ENCODE measurements at places on chromosomes 6 and 20.

DNA sequence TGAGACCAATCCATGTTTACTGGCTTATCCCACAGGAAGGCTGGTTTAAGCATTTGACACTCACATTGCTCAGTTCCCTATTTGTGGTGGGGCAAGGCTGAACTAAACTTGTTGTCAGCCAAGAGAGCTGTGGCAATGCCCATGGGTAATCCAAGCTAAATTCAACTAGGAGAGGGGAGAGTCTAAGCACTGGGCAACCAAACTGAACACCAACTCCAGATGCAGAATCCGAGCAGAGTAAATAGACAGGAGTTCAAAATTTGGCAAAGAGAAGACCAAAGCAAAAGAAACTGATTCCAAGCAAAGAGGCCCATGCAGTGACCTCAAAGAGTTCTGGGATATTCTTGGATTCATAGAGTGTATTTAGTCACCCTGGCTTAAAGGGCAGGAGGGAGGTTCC lies 106.5 kb upstream of the NT5E start:
- DNase-seq = no peak

DNA sequence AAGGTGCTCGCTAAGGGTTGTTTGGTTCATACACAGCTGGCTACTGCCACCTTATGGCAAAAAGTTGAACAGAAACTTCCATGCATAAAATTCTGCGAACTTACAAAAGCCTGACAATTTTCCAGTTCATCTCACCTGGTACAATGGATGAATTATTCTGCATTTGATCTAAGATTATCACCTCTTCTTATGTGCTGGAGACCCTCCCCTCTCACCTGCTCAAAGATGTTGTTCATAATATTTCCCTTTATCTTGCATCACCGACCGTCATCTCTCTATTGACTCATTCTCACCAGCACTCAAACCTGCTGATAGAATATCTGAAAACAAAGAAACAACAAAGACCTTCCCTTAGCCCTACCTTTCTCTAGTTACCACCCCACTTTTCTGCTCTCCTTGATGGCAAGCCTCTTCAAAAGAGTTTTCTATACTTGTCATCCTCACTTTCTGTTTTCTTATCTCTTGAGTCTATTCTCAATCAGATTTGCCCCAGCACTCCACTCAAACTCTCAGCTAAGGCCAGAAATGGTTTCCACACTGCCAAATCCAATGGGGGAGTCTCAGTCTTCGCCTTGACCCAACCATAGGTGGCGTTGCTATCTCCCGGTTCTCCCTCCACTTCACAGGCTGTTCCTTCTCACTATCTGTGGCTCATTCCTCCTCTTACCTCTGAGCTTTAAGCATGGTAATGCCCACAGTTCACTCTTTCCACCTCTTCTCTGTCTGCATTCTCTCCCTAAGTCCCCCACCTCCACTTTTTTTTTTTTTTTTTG lies 25.8 kb downstream of the SNRNP48 start:
- DNase-seq = no peak

GRCh38 chr6:38040254-38040653 lies 220.7 kb downstream of the ZFAND3 start:
- DNase-seq = no peak

DNA sequence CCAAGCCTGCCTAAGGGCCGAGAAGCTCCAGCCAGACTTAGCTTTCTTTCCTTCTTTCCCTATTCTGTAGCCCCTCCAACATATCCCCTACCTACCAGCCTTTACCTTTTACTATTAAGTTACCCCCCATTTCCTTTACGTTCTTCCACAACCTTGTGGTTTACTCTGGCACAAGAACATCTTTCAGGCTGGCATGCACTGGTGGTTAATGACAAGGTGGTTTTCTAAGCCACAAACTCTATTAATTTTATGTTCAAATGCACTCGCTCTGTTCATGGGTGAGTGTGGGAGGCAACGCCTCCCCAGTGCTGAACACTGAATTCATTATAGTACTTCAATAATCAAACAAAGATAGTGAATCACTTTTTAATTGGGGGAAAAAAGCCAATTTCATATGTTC lies 64.4 kb downstream of the TRERF1 start:
- DNase-seq = no peak

DNA sequence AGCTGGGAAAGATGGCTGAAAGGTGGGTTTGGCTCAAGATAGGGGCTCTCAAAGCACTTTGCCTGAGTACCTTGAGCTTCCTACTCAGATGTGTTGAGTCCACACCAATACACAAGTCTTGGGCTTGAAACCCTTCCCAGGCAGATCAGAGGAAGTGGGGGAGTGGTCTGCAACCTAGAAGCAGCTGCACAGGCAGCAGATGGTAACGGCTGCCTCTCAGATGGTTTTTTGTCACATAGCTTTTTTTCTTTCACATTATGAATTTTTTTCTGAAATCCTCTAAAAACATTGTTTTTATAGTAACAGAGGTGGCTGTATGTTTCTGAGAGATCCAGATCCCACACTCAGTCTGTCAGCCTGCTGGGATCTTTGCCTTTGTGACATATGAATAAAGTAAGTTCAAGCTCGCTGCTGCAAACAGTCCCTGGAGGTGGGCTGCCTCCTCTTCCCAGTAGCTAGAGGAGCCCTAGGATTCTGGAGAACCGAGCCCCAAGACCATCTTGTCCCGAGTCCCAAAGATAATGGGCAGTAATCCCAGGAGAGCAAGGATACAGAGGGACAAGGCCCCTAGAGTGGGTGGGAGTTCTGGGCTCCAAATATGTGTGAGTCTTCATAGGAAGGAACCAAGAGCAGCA lies 97.1 kb upstream of the TOP1 start:
- DNase-seq = no peak

DNA sequence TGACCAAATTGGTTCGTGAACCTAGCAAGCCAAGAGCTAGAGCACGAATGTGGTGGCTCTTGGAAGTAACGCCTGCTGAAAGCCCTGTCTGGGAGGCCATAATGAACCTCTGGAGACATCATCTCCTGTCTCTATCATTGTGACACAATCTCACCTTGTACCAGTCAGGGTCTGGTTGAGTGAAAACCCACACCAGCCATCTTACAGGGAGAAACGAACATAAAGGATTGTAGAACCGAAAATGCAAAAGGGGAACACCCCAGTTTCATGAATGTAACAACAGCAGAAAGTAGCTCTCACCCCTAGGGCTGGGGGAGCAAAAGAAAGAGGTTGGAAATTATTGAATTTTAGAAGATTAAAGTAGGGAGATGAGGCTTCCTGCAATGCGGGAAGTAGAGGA lies 50.9 kb upstream of the TAB2 start:
- no peak for DNase-seq

GRCh38 chr6:42697268-42697655 lies 25.1 kb downstream of the PRPH2 start:
- no peak for DNase-seq

GRCh38 chr20:16273812-16274555 lies 299.3 kb downstream of the KIF16B start:
- no peak for DNase-seq

- no peak for DNase-seq
Observed at GRCh38 chr6:45500924-45501816, 123.4 kb upstream of the SUPT3H start.

- DNase-seq = no peak
Observed at GRCh38 chr6:56686429-56686828, 43.7 kb upstream of the DST start.

GRCh38 chr20:11978496-11978895 lies 60.8 kb downstream of the BTBD3 start:
- DNase-seq = no peak

DNA sequence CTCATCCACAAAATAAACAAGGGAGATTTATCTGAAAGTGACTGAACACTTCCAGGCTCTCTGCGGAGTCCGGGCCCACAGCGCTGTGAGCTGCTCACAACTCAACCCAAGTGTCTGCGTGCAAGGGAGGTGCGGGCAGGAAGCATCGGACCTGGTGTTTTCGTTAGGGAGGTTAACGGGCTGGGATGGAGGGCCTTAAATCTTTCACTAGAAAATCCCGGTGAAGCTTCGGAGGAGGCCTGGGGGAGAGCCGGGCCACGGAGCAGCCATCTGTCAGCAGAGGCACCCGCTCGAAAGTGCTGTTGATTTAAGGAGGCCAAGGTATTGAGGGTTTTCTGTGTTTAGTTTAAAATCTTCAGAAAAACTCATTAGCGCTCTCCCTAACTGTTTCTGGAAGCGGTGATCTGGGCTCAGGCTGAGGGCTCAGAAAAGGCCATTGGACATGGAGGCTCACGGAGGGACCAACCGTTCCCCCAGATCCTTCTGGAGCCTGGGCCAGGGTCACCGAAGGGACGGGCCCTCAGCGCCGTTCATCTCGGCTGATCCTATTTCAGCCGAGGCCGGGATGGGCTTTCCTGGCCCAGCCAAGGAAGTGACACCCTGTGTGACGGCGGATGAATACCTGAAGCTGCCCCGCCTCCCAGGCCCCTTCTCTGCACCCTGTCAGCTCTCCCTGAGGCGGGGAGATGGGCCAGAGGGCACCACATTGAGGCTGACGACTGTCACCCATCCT lies 20.7 kb downstream of the GATA5 start:
- DNase-seq = no peak

DNA sequence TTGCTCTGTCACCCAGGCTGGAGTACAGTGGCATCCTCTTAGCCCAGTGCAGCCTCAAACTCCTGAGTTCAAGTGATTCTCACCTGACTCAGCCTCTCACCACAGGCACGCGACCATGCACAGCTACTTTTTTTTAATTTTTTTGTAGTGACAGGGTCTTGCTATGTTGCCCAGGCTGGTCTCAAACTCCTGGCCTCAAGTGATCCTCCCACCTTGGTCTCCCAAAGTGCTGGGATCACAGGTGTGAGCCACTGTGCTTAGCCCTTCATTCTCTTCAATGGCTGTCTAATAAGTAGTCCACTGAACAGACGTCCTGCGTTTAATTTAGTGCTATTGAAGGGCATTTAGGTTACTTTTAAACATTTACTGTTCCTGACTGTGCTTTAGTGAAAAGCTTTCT lies 27.3 kb downstream of the KDM1B start:
- DNase-seq = no peak

- no peak for DNase-seq
Observed at GRCh38 chr20:37565134-37565811, 37.6 kb upstream of the BLCAP start.

GRCh38 chr6:18342223-18342622 lies 44.9 kb upstream of the RNF144B start:
- DNase-seq = no peak

- no peak for DNase-seq
Observed at GRCh38 chr6:16473908-16474771, 235.8 kb downstream of the GMPR start.

DNA sequence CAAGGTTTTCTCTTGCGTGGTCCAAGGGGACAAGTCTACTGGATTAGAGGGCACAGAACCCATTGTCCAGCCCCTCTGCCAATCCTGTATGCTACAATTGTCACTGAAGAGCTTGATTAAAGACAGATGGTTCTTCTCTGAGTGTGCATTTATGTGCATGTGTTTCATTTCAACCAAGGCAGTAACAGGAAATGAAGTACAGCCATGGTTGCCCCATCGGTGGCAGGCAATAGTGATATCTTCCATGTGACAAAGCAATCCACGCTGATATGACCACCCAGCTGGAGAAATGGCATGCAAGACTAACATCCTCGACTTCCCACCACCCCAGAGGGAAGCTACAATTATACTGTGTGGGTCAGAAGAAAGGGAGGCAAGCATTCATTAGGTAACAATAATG lies 85.5 kb downstream of the UNC5CL start:
- DNase-seq = no peak

DNA sequence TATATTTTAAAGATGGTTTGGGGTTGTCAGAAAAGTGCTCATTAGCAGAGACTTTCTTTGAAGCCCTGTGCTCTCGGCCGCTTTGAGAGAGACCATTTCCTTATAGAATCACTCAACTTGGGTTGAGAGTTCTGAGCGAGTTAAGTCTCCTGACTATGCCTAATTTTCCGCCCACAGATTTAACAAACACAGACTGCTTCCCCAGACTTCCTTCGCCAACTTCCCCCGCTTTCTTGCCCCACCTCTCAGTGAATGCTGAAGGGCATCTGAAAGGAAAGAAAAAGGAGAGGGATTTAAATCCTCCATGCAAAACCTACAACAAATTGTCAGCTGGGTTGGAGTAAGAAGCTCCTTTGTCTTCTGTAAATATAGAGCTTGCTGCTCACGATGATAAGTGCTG lies 224.0 kb downstream of the EYA2 start:
- no peak for DNase-seq

GRCh38 chr20:14582855-14583254 lies 245.4 kb upstream of the FLRT3 start:
- no peak for DNase-seq

DNA sequence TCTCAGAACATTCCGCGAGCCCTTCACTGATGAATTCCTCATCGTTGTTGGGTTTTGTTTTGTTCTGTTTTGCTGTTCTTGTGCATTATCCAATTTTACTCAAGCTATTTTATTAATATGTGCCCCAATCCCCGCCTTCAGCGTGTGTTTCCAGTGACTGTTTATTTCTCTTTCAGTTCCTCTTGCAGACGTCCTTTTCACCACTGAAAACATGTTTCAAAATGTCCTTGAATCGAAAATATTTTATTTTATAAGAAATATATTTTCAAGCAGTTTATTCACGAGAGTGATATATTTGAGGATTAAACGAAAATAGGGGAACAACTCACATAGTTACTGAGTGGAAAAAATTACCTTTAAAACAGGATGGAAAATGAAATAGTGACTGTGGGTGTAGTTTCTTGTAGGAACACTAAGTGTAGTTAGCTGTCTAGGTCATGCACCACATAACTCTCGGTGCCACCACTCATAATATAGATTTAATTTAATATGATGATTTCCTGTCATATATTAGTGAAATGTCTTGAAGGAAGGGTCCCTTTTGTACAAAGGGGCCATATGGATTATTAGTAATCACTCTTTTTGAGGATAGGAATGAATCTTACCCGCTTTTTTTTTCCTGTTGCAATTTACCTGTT lies 45.3 kb upstream of the HDDC2 start:
- DNase-seq = no peak

DNA sequence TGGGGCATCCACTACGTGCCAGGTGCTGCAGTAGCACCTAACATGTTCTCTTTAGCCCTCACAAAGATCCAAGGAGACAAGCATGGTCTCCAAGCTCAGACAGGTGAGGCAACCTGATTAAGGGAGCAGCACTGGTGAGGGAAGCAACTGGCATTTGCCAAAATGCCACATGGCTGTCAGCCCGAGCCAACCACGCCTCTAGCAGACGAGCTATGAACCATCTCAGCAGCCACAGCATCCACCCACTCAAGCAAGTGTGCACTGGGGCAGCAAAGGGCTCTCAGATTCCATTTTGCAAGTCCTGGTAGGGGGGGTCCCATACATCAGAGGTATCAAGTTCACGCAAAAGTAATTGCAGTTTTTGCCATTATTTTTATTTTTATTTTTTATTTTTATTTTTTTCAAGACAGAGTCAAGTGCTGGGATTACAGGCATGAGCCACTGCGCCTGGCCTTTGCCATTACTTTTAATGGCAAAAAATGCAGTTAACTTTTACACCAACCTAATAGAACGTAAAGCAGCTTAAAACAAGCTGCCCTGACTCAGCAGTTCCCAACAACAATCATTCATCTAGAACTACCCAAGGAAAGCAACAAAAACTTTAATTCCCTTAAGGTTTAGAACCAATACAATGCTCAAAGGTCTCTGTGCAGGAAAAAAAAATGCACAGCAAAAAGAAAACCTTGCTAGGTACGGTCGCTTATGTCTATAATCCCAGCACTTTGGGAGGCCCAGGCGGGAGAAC lies 36.3 kb upstream of the SPDEF start:
- no peak for DNase-seq

All from T-helper 17 cell (primary cell).